ENCODE measurements at places on chromosomes 7 and 10. TPM values are rescaled to one million over a fixed set of nuclear protein-coding genes. Genes with fewer than 3 reads are reported as not detected.

DNA sequence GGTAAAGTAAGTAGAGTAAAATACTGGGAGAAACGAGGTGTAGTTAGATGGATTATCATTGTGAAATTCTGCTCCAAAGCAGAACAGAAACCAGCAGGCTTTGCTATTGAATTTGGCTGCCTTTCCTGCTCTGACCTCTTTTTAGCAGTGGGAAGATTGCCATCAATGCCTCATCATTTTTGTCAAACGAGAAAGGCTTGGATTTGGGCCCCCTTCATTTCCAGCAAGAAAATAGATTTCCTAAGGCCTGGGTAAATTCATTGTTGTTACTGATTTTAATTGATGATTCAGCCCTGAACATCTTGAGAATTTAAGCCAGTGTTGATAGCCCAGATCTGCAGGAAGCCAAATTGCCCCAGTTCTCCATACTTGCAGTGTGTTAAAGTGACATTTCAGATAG lies 35.2 kb upstream of the ASAH2 start:
- DNase-seq = no peak

DNA sequence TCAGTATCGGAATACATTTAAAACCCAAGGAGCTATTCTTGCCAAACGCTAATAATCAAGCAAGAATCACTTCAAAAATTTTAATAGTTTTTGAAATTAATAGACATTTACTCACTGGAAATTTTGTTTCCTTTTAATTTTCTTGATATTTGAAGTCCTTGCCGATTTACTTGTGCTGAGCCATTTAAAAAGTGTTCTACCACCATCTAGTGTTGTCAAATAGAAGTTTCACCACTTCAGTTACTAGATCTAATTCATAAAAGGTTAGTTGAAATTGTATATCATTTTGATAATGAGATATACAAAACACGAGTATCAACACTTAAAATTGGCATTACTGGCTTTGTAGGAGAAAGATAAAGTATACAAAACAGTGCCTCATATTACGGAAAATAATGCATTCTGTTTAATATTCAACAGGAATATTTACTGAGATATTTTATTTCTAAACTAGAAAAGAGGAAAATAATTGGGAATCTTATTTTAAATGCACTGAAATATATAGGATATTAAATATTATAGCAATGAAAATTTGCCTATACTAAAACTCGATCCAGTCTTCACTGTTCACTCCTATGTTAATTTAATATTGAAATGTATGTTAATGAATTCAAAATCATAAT lies 664.8 kb upstream of the SEMA3D start:
- DNase-seq = no peak

Gene CYP3A4
- total RNA-seq = not detected

DNA sequence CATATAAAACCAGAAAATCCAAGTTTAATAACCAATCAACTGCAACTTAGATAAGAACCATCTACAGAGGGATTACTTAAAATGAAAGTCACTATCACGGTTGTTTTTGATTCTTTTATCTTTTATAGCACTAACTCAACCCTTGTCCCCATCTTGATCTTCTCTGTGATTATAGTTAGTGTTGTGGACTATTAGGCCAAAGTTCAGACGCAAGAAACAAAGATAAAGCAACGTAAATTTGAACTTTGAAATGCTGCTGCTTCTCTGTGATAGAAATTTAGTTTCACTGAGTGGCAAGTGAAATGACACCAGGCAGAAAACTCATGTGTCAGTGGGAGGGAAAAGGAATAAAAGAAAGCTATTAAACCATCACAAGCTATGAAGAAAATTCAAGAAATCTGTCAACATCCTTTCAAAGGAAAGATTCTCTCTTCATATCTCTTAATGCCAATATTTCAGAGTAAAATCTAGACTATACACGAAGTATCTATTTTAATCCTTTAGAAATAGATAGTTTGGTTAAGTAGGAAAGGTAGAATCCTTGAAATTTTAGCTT lies 71.8 kb upstream of the MALRD1 start:
- no peak for DNase-seq

- DNase-seq = no peak
Observed at GRCh38 chr7:106562711-106563366, 98.1 kb downstream of the CCDC71L start.

DNA sequence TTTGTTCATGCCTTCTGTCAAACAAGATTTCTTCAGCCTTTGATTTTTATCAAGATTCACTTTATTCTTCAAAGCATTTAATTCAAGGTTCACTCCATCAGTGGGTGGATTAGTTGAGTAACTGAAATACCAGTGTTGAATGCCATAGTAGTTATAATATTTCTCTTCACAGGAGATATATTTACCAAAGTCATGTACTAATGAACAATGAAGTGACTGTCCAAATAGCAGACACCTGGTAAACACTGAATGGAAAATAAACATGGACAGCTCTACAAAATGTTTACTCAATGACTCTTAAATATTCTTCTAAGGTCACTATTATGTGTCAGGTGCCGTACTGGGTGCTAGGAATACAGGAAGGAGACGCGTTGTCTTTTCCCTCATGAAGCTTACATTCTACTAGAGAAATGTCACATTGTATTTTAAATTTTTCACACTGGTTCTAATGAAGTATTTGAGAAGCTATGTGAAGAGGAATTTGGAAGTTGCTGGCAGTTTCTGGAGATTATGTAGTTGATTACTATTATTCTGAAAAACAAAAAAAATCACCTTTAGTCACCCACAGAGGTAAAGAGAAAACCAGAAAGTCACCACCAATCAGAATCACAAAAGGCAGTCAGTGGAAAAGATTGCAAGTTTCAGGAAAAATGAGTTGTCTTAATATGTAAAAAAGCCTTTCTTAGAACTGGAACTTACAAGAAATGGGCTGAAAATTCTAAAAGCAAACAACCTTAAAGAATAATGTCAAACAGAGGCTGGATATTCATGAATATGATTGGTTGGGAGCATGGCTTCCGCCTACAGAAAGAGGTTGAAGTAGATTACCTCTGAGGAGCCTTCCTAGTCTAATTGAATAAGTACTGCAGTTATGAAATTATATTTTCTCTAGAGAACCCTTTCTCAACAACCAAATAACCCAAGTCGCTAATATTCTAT lies 84.5 kb downstream of the RTKN2 start:
- DNase-seq = peak; percentile 18

Gene OR2A42
- not detected for total RNA-seq

Gene ECHDC3
- total RNA-seq = 1.0 TPM

- no peak for DNase-seq
Observed at GRCh38 chr10:4865945-4866661, 40.1 kb downstream of the AKR1E2 start.

- DNase-seq = no peak
Observed at GRCh38 chr10:69817078-69817581, 15.4 kb downstream of the COL13A1 start.

- no peak for DNase-seq
Observed at GRCh38 chr7:154868921-154869320, 134.0 kb downstream of the PAXIP1 start.

Gene PRSS1
- not detected for total RNA-seq

Gene VWDE
- 3.2 TPM for total RNA-seq

Gene UTF1
- total RNA-seq = not detected

Gene ATRNL1
- 0.22 TPM for total RNA-seq

- no peak for DNase-seq
Observed at GRCh38 chr10:104391150-104391968, 37.7 kb downstream of the CFAP58 start.

- DNase-seq = peak; percentile 8
Observed at GRCh38 chr10:23448802-23449570, 10.1 kb downstream of the OTUD1 start.

GRCh38 chr7:20661884-20662283 lies 46.4 kb downstream of the ABCB5 start:
- no peak for DNase-seq

Gene ZSCAN25
- total RNA-seq = 31.1 TPM

DNA sequence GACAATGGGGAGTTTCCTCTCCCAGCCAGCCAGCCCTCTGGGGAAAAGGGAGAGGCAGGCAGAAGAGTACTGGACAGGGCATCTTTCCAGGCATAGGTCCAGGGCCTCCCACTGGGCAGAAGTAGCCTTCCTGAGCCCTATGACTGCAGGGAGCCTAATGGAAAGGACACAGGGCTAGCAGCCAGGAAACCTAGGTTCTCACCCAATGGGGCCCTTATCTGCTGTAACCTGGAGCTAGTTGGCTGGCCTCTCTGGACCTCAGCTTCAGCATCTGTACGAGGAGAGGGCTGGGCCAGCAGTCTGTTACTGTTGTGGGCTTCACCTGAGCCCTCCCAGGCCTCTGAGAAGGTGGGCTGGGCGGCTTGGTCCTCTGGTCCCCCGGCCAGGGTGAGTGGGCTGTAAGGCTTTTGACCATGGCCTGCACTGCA lies 22.4 kb downstream of the LDB3 start:
- DNase-seq = no peak

GRCh38 chr7:80918909-80919721 lies at the start of gene SEMA3C:
Gene SEMA3C, minus strand, starts transcription at chr7:80919051. Its CDS starts 2,270 bp downstream, at chr7:80916781.
- DNase-seq = peak; percentile 7

DNA sequence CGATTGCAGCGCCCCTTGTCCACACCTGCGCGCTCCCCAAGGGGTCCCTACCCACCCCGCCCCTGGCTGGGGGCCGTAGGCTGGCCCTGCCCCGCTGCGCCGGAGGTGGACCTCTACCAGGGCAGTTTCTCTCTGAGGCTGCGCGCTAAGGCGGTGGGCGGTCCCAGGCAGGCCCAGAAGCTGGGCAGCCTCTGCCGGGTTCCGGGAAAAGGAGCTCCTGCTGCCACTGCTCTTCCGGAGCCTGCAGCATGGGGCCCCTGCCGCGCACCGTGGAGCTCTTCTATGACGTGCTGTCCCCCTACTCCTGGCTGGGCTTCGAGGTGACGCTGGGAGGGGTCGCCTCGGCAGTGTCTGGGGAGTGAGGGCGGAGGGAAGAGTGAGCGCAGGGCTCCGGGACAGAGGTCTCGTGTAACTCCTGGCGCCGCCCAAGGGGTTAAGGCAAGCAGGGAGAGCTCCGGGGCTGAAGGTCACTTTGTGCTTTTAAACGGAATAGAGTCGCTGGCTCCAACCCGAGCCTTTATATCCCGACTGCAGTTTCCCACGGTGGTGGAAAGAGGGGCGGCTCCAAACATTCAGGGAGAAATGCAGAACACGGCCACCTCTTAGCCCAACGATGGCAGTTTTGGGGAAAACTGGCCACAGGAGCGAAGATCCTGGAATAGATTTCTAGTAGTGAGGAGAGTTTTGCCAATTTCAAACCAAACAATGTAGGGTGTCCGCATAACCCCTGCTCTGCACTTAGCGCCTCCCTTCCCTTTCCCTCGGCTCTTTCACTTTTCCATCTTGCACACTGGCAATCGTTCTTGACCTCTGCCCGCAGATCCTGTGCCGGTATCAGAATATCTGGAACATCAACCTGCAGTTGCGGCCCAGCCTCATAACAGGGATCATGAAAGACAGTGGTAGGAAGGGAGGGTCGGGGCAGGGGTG lies at the start of gene GSTK1:
Gene GSTK1, plus strand, starts transcription at position 176 of the 930 bp plus-strand sequence. Its CDS starts 73 bp downstream, at position 249.
- peak; percentile 83 for DNase-seq

- DNase-seq = no peak
Observed at GRCh38 chr10:24929056-24929544, 23.3 kb downstream of the PRTFDC1 start.

Gene DNAJC12
- total RNA-seq = 0.79 TPM

GRCh38 chr7:38905056-38905759 lies 3.8 kb downstream of the VPS41 start:
- no peak for DNase-seq
